Stimulated activated CD8-positive, alpha-beta memory T cell treated with anti-CD3 and anti-CD28 coated beads, Interleukin-4, amount 100 ng/mL, for 1 hour (primary cell): ENCODE measurements at places on chromosomes 6 and 20.
A peak's percentile ranks its signal among the peaks of the same experiment; 100 is the strongest.

- DNase-seq: no peak
Measured at GRCh38 chr6:145415616-145416015, 319.7 kb downstream of the EPM2A start.

DNA sequence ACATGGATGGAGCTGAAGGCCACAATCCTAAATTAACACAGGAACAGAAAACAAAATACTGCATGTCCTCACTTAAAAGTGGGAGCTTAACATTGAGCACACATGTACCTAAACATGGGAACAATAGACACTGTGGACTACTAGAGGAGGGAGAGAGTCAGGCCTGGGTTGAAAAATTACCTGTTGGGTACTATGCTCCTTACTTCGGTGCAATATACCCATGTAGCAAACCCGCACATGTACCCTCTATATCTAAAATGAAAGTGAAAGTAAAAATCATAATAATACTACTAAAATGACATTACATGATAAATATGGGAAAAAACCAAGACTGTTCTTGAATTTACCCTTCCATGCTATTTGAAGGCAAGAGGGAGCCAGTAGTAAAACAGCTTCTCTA lies 1273.8 kb upstream of the ADGRB3 start:
- no peak for DNase-seq

- DNase-seq: no peak
Measured at GRCh38 chr6:72524011-72524645, 97.7 kb upstream of the KCNQ5 start.

- DNase-seq: no peak
Measured at GRCh38 chr20:49187330-49187850, 744 bp downstream of the STAU1 start.

DNA sequence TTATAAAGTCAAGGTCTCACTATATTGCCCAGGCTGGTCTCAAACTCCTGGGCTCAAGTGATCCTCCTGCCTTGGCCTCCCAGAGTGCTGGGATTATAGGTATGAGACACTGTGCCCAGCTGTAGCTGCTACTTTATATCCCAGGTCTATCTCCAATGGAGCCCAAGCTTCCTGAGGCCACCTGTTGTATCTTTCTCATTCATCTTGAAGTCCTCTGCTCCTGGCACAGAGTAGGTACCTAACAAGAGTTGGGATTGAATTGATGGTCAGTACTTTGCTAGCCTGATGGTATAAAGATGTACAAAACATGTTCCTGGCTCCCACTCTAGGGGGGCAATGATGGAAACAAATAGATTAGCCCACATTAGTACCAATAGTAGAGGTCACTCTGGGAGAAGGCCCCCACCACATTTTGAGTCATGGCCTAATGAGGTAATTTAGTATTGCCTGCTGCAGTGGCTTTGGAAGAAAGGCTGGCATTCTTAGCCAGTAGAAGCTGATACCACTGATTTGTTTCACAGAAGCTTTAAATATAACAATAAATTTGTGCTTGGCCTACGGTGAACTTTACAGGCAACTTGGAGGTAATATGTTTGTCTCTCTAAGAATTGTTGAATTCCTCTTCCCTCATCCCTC lies 5.4 kb downstream of the PTPN1 start:
- no peak for DNase-seq

DNA sequence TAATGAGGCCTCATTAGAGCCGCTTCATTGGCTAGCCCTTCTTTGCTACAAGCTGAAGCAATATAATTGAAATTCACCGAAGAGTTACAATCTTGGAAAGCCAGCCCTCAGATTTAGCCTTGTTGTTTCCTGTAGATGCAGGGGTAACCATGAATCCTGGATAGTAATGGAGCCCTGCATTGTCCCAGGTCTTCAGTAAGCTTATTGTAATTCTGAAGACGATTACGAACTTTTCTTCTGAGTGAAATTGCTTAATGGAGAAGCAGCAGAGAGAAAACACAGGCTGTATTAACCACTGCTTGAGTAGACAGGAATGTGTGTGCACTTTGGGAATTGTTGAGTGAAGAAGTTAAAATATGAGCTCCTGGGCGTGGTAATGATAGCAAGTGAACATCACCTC lies 26.3 kb upstream of the NAA20 start:
- no peak for DNase-seq

DNA sequence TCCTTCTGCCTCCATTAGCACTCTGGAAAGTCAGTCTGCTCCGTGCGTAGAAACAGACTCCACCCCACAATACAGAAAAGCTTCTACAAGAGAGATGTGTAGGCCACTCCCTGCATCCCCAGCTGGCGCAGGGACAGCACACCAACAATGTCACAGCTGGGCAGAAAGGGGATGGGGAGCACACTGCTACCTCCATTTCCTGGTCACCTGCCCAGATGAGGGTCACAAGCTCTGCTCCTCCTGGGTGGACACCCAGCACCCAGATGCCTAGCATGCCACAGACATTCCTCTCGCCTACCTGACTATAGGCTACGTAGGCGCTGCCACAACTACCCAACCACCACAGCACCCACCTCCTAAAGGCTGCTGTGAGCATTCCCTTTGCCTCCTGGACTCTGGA lies 12.2 kb downstream of the BEND3 start:
- DNase-seq: no peak

GRCh38 chr6:105896052-105896820 lies 189.9 kb upstream of the PRDM1 start:
- DNase-seq: no peak

DNA sequence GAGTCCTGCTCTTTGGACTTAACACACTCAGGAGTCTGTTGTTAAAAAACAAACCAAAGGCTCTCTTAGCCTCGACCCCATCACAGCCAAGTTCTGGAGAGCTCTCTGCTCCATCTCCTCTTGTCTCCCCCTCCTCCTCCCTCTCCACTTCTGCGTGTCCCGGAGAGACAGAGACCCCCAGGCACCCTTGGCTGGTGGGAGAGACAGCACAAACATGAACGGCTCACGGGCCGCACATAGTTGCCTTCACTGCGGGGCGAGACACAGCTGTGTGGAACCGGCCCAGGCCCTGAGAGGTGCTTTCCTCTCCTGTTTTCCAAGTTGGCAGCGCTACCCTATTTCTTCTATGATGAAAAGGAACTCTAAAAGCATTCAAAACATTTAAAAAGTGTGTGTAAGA lies 23.3 kb upstream of the MYT1 start:
- no peak for DNase-seq

DNA sequence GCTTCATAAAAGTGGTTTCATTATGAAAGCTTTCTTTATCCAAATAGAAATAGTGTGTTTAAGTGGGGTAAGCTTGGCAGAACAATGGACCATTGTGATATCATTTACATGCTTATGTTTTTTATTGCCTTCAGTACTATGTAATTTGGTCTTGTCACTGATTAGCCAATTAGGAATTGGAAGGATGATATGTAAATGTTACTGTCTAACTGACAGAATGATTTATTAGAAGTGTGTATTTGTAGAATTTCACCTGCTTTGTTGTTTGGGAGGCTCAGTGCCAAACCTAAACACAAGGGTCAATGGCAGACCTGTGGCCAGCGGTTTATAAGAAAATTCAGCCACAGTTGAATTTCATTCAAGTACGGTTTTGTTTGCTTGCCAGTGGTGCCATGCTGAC lies 39.0 kb downstream of the AIG1 start:
- DNase-seq: no peak

GRCh38 chr20:46801003-46801702 lies 91.7 kb downstream of the SLC2A10 start:
- DNase-seq: no peak

DNA sequence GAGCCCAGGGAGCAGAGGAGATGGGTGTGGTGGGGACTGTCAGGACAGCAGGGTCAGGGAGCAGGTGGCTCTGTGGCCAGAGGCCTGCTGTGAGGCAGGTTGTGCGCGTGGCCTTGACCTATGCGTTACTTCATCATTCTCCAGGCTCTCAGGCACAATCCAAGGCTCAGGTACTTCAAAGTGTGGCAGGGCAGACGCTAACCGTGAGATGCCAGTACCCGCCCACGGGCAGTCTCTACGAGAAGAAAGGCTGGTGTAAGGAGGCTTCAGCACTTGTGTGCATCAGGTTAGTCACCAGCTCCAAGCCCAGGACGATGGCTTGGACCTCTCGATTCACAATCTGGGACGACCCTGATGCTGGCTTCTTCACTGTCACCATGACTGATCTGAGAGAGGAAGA lies 535 bp downstream of the NCR2 start:
- DNase-seq: no peak

GRCh38 chr6:77326711-77327110 lies 136.6 kb downstream of the HTR1B start:
- DNase-seq: no peak

DNA sequence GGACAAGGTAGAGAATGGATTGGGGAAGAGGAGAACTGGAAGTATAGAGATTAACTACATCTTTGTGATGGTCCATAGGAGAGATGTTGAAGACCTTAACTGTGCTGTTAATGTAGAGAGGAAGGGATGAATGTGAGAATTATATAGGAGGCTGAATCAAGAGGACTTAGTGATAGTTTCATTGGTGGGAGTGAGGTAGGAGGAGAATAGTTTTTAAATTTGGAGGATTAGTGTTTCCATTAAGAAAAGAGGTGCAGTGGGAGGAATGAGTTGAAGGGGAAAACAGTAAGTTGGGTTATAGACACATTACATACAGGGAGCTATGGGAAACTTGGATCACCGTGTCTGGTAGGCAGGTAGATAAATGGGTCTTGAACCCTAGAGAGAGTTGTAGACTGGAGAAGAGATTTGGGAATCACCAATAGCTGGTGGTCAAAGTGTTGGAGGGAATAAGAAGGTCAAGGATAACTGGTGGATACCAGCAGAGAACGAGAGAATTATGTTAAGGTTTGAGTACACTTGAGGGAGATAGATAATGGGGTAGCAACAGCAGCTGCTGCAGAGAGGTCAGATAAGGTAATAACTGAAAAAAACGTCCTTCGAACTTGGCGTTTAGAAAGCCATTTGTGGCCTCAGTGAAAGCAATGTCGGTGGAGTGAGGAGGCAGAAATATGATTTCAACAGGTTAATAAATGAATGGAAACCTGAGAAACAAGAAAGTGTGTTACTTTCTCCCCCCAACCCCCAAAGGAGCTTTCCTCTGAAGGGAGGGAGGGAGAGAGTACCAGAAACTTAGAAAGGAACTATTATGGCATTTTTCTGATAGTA lies 3.1 kb downstream of the C6orf89 start:
- DNase-seq: no peak

DNA sequence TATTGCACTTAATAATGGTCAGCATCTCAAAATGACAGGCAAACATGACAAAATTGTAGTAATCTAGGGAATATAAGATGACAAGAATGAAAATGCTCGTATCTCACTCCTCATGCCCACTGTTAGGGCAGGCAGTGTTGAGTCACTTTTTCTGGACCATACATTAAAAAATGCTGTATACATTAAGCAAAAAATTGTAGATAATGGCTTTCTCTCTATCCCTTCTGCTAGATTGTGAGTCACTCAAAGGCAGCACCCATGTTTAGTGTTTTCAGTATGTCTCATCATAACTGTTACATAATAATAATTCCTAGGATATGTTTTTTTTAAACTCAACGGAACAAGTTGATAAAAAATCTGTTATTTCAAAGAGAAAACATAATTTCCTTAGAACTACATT lies 199.3 kb downstream of the TENT5A start:
- no peak for DNase-seq

DNA sequence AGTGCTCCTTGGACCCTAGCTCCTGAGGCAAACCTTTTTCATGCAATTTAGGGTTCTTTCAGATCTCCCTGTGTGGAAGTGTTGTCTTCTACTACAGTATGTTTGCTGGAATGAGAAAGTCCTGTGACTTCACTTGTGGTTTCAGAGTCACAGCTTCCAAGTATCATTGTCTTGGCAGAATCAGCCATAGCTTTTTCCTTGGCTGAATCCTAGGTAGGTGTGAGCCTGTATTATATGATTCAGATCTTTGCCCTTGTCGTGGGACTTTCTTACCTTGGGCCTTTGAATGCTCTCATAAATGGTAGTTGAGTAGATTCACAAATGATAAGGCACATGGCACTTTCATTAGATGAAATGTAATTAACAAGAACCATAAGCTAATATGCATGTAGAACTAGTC lies 16.5 kb downstream of the CARMIL1 start:
- no peak for DNase-seq

- DNase-seq: no peak
Measured at GRCh38 chr6:142940487-142940886, 4.5 kb downstream of the HIVEP2 start.

DNA sequence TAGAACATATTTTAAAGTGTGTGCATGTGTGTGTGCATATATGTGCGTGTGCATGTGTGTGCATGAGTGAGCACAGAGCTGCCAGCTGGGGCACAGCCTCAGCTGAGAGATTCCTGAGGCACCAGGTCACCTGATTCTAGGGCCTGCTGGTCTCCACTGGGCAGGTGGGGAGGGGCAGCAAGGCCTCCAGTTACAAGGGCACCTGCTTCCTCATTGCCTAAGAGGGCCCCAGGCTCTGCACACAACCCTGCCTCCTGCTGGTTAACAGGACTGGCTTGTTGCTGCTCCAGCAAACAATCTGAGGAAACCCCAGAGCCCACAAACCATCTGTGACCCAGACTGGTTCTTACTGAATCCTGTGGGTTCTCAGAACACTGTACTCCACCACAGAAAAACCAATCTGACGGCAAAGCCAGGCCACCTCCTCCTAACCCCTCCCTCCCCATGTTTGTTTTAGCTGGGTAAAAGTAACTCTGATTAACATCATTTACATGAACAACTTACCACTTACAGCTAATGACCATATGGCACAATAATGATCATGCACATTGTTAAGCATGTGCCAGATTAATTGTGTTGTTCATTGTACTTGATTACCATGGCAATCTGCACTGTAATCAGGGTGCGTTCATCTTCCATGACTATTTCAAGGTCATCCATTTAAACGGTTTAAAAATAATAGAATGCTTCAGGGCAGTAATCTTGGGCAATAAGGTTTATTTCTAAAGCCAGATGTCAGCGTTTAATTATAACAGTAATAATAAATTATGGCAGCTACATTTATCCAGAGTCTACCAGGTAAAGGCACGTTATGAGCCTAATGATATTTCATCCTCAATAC lies 23.1 kb upstream of the UBE2J1 start:
- peak; percentile 45 for DNase-seq

- no peak for DNase-seq
Measured at GRCh38 chr6:7723041-7723447, 2.9 kb upstream of the BMP6 start.

DNA sequence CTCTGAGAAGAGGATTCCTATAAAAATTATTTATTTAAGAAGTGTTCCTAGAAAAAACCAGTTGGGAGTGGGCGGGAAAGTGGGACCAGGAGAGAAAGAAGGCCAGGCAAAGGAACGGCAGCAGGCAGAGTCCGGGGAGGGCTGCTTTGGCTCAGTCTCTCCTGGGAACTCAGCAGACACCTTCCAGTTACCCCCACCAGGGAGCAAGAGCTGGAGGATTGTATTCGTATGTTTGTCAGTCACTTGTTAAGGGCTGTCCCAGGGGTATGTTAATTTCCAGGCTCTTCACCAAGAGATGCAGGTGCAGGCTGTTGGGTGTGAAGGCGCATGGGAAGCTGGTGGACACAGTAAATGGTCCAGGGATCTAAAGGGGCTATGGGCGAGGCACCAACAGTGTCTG lies 53.0 kb upstream of the CHD6 start:
- no peak for DNase-seq

- DNase-seq: no peak
Measured at GRCh38 chr6:143299253-143300166, 151.0 kb downstream of the ADAT2 start.

GRCh38 chr6:84764332-84765049 lies at the start of gene TBX18:
Gene TBX18, minus strand, starts transcription at chr6:84764598. Its CDS starts 417 bp downstream, at chr6:84764181.
- DNase-seq: no peak

- no peak for DNase-seq
Measured at GRCh38 chr6:90202156-90202555, 94.5 kb downstream of the BACH2 start.

GRCh38 chr6:146913842-146914488 lies 290.3 kb upstream of the STXBP5 start:
- DNase-seq: no peak
